ENCODE measurements at places on chromosomes 6 and 20.

- DNase-seq: no peak
Measured at GRCh38 chr6:71126506-71126905, 162.1 kb upstream of the OGFRL1 start.

- DNase-seq: no peak
Measured at GRCh38 chr20:23018941-23019340, 16.2 kb upstream of the SSTR4 start.

DNA sequence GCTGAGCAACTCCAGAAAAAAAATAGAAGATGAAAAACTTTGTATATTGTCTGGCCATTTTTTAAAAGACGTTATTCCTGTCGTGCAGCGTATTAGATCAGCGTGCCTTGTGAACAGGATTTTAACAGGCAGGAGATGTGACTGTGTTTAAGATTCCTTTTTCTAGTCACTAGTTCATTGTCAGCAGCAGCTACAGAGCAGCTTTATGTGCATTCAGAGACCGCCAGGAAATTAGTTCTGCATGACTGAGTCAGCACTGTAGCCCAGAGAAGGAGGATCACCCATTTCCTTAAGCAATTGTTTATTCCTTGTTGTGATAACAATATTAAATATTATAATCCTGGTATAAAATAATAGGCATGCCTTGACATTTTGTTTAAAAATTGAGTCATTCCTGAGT, 75.4 kb upstream of the ADGRB3 start:
- no peak for DNase-seq

DNA sequence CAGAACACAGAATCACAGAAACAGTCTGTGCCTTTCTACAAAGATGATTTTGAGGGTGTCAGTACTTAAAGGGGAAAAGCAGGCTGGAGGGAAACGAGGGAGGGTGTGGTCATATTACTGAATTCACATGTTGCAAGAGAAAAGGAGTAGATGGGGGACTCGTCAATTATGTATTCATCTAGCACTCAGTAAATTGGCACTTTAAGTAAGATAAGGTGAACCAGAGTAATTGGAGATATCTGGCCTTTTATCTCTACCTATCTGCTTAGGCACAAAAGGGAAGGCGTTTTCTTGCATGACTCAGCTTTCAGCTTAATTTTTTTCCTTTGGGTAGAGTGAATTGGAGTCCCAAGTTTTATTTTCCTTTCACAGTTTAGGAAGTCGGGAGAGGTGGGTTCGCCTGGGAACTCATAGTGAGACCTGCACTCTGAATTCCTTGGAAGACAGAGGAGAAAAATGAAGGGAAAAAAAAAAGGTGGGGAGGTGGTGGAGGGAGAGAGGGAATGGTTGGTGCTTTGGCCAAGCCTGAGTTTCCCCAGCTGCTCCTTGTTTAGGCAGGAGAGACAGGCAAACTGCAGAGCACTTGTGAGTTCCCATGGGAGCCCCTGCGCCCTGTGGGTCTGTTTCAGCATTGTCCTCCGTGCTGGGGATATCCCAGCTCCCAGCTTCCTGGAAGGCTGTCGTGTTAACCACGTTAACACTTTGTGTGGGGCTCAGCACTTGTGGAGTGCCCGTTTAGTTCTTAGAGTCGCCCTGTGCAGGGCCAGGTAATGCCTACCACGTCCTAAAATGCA, 19.7 kb upstream of the GTSF1L start:
- DNase-seq: no peak

GRCh38 chr6:84344005-84344404, 116.6 kb upstream of the CEP162 start:
- DNase-seq: no peak

- no peak for DNase-seq
Measured at GRCh38 chr6:132140189-132140588, 189.0 kb upstream of the CCN2 start.

- no peak for DNase-seq
Measured at GRCh38 chr20:53576586-53577318, 16.9 kb downstream of the ZNF217 start.

GRCh38 chr6:38378801-38379200, 260.9 kb downstream of the BTBD9 start:
- no peak for DNase-seq

- DNase-seq: no peak
Measured at GRCh38 chr6:107987805-107988204, 29.8 kb upstream of the SEC63 start.

All from C1 segment of cervical spinal cord (tissue), 14 donors.